ENCODE measurements at places on chromosomes 5 and 9.

DNA sequence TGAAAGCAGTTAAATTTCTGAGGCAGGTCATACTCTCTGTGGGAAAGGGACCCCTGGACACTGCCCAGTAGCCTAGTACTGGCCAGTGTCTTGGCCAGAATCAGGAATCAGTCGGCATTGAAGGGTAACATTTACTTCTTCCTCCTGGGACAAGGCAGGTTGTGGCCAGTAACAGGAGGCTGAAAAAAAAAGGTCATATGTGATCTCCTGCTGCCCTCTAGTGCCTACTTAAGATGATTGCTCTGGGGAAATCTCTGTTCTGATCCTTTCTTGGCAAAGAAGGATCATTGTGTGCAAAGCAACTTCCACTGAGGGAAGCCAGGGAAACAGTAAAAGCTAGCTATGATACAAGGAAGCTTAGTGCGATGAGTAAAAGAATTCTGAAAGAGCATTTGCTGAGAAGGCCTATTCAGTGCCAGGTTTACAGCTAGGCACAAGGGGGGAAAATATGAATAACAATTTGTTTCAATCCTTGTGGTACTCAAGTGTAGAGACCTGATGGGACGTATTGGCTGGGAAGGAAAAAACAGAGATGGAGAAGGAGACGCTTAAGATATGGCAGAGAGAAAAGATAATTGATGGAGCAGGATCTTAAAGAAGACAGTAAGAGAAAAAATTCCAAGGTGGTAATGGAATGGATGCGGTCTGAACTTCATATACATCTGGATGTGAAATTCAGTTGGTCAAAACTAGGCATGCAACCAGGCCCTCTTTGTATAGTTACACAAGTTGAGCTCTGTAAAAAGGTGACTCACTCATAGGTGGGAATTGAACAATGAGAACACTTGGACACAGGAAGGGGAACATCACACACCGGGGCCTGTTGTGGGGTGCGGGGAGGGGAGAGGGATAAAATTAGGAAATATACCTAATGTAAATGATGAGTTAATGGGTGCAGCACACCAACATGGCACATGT, 25.8 kb upstream of the TRIM32 start:
- peak; percentile 87 for DNase-seq

DNA sequence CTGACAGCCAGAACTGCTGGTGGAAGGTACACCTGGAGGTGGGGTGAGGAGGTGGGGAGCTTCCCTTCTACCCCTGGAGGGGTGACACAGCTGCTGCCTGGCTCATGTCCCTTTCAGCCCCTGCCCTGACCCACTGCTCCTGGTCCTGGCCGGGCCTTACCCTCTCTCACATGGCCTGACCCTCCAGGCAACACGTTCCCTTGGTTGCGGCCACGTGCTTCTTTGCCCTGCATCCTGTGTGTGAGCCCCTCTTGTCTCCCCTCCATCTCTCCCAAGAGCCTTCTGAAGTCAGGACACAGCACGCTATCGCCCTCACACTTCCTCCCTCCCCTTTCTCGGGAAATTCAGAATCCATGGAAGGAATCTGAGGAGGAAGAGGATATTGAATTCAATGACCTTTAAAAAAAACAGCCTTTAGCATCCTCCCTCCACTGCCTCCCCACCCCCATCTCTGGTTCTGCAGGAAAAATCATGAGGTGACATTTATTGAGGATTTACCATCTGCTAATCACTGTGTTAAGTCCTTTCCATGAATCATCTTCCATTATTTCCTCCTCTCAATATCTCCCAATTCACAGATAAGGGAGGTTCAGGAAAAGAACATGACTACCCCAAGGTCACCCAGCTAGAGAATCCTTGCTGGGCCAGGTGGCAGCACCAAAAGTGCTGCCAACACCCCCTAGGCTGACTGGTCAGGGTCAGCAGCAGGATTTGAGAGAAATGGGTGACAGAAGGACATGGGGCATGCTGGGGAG, 8.3 kb downstream of the AQP3 start:
- no peak for DNase-seq

GRCh38 chr5:114402206-114402605, 40.3 kb downstream of the KCNN2 start:
- no peak for DNase-seq

GRCh38 chr9:7879551-7880245, 80.1 kb upstream of the DMAC1 start:
- no peak for DNase-seq

DNA sequence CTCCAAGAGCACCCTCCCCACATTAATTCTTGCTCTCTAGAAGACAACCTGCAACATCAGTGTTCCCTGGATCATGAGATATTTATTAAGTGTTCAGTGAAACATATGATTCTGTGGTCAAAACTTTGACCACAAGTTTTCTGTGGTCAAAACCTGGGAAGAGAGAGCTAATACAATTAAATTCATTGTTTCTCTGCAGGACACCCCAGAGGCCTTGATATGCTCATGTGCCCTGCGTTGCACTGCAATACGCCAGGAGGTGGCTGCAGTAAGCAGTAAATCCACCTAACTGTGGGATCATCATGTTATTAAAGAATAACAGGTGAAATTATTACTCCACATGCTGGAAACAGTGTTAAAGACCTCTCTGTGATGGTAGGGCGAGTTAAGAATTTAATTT, 109.3 kb upstream of the SPDL1 start:
- no peak for DNase-seq

GRCh38 chr9:68725070-68725469, 20.0 kb downstream of the PIP5K1B start:
- DNase-seq: no peak

DNA sequence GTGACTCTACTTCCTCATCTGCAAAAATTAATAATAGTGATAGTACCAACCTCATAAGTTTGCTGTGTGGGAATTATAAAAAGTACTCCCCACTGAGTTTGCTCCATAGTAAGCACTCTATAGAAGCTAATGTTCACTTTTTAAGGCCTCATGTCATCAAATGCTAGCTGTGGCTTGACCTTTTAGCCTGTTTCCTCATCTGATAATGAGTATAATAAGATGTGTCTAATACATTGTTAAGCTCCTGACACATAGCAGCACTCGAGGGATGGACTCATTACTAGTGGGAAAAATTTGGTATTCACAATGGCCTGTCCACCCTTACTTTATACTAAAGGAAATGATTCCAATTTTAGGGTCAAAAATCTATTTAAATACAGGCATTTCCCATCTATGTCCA, 26.1 kb upstream of the CAST start:
- DNase-seq: no peak

GRCh38 chr9:133134388-133135145, 13.5 kb upstream of the RALGDS start:
- no peak for DNase-seq

GRCh38 chr5:173441053-173441628, 112.9 kb upstream of the STC2 start:
- peak; percentile 24 for DNase-seq

GRCh38 chr5:101897914-101898313, 398.2 kb downstream of the SLCO4C1 start:
- no peak for DNase-seq

- DNase-seq: no peak
Measured at GRCh38 chr9:88443480-88444113, 55.4 kb downstream of the SPIN1 start.

- peak; percentile 82 for DNase-seq
Measured at GRCh38 chr5:135386096-135386495, 12.9 kb downstream of the MACROH2A1 start.

GRCh38 chr5:54524704-54525103, 7.1 kb downstream of the SNX18 start:
- DNase-seq: no peak

GRCh38 chr5:34486160-34486848, 169.8 kb upstream of the RAI14 start:
- DNase-seq: peak; percentile 94

DNA sequence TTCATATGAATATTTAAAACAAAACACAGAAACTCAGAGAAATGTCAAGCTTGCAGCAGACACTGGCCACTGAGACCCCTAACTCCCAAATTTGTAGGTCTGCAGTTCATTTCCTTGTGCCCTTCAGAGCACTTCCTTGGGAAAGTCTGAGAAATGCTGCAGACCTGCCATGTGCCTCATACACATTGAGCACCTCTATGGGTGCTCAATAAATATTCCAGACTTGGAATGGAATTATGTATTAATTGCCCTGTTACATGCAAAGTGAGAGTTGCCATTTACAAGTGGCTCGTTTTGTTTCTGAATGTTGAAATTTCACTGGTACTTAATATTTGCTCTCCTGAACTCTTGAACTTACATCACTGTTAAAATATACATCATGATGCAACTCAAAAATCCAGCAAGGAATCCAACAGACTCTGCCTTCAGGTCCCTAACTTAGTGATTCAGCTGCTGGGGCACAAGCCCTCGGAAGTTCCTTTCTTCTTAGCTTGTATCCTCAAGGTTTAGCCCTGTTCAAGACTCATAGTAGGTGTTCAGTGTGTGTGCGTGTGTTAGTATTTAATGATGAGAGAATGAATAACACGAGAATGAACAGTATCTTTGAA, 90.6 kb downstream of the PTCD2 start:
- no peak for DNase-seq

GRCh38 chr5:93585767-93586385, 2.9 kb downstream of the NR2F1 start:
- DNase-seq: peak; percentile 48

GRCh38 chr9:87119328-87119881, 172.1 kb upstream of the GAS1 start:
- DNase-seq: peak; percentile 79

DNA sequence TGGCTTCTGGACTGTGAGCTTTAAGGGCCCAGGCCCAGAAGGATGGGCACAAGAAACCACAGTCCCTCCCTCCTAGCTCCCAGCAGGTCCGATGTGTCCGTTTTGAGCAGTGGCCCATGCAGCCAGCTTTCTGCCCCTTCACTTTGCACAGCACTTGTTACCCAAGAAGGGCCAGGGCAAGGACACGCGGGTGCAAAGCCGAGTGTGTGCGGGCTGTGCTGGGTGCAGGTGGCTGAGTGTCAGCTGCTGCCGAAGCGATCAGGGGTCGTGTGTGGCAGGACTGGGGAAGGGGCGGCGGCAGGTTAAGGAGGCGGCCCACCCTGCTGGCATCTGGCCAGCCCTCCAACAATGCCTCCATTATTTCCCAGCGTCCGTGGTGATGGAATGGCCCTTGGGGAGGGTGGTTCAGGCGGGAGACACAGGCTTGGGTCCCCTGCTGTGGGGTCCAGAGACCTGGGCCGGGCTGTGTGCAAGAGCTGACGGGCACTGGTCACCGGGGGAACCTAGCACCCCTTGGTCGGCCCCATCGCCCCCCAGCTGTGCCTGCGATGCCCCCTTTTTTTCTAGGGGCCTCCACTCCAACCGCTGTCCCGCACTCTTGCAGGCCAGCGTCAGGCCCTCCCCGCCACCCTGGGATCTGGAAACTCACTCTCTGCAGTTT, 653 bp downstream of the LHX3 start:
- no peak for DNase-seq

DNA sequence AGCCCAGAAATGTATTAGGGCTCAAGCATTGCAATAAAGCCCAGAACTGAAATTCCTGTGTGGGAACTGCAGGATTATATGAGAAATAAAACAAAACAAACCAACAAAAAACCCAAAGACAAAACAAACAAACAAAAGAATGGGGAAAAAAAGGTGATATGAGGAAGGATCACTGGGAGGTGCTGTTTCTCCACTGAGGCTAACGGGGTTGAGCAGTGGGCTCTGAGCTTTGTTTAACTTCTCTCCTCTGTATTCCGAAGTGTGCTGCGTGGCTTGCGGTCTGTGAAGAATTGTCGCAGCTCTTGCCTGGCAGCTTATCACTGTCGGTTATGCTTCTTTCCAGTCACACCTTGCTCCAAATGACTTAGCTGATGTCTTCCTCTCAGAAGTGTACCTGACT, 106.3 kb downstream of the TENT4A start:
- DNase-seq: no peak

Data from foreskin fibroblast (primary cell).